ENCODE measurements at places on chromosomes 12 and 14.

DNA sequence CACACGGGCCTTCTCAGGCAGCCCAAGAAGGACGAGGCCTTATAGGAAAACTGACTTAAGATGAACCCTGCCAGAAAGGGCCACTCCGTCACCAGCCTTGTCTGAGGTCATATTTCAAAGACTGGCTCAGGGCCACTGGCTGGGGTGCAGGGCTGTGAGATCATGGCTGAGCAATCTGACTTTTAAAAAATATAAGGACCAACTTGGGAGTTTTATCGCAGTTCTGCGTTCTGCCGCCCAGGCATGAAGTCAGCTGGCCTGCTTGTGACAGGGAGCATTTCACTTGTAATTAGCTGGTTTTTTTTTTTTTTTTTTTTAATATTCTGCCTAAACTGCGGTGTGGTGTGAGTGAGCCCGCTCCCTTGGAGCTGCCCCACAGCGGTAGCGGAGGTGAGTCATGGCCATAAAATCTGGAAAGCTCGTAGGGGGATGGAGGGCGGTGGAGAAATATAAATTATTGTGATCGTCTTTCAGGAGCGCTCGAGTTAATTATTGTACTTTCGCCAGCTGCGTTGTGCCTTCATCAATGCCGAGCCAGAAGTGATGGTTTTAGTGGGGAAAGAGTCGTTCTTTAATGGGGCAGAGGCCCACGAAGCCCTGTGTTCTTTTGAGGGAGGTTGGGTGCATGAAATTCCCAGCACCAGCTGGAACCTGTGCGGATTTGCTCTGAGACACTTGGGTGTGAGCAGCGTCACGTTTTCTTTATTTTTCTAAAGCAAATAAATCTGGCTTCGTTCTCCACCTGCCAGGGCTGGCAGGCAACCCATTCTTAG is 231.9 kb downstream of the C12orf75 start:
- DNase-seq = no peak

DNA sequence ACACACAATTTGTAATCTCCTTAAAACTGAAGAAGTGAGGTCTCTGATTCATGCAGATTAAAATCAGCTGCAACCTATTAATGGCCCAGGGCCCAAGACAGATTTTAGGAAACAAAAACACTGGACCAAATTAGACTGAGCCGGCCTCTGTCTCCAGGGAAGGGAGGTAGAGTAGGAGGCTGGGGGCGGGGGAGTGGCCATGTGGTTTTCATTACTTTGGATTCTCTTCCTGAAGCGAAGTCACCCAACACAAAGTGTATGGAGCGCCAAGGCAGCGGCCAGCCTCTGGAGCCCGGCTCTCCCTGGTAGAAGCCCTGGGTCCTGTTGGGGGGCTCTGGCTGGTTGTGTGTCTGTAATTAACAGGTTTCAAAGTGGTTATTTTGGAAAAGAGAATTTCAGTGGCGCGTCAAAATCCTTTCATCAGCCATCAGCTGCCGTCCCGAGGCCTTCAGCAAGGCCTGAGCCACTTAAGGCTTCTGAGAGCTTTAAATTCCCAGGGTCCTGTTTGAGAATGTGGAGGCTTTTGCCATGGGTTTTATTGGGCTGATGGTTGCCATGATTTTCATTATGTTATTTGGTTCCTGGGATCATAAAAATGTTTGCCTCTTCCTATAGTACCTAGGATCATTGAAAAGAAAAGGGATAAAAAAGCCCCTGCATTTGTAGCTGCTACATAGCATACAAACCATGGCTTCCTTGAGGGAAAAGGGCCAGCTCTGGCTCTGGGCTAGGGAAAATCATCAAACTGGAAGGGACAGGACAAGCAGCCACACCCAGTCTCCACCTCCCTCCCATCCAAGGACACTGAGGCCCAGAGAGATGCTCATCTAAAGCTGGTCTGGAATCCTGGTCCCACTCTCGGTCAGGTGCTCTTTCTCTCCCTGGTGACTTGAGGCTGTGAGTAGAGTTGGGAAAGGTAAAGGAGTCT is 282.4 kb downstream of the ZFP36L1 start:
- no peak for DNase-seq

- DNase-seq = no peak
Measured at GRCh38 chr12:3557791-3558620, 67.0 kb downstream of the PRMT8 start.

- no peak for DNase-seq
Measured at GRCh38 chr14:65709576-65709975, 297.0 kb downstream of the FUT8 start.

DNA sequence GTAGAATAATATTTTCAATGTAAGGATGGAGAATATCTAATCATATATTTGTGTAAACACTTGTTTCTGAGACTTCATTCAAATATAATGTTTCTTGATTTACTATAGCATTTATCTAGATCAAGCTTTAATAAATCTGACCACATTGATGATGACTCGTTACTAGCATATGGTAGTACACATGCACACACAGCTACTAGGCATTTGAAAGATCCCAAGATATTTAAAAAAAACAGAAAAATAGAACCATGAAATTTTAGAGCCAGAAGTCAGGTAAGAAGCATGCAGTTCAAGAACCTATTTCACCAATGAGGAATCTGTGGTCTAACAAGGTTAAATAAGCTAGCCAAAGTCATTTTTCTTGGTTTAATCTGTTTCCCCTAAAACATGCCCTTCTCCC is 32.0 kb downstream of the DCP1B start:
- no peak for DNase-seq

- peak; percentile 44 for DNase-seq
Measured at GRCh38 chr12:120292661-120293531, at the start of gene RNU4-1. Gene RNU4-1 (minus strand): TSS chr12:120293237.

DNA sequence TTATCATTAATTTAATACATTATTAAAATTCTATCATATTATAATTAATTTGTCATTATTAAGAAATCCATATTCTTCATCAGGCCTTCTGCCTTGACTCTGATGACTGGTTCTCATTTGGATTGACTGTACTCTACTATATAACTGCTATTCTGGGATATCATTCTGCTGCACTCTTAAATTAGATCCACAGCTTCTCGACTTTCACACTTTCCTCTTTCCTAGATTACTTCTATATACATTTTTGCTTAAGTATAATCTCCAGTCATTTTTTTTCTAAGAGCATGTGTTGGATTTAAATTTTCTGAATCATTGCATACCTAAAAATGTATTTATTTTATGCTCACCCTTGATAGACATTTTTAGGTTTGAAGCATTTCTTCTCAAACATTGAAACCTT is 12.4 kb downstream of the GRIP1 start:
- DNase-seq = no peak

- DNase-seq = no peak
Measured at GRCh38 chr12:41287500-41288141, 99.5 kb downstream of the PDZRN4 start.
